Endothelial cell (in vitro differentiated cells): ENCODE measurements at places on chromosomes 1 and 21.

- peak; percentile 56 for DNase-seq
Observed at GRCh38 chr1:13813398-13814012, 113.5 kb downstream of the PRDM2 start.

DNA sequence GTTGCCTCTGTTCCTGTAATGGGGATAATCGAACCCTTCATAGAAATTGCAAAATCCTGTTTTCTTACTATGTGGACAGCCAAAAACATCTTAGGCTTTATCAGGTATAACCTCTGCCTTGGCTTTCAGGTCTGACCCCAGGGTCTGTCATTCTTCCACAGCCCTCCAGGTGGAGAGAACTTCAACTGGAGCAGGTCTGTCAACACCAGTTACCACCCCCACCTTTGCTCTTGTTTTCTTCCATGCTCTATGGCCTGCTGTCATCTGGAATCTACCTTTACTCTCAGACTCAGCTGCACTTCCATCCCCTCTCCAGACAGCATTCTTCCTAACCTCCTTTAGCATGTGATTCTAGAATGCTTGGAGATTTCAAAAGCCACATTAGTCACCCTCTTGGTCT, 10.4 kb upstream of the GJA9 start:
- DNase-seq: no peak

DNA sequence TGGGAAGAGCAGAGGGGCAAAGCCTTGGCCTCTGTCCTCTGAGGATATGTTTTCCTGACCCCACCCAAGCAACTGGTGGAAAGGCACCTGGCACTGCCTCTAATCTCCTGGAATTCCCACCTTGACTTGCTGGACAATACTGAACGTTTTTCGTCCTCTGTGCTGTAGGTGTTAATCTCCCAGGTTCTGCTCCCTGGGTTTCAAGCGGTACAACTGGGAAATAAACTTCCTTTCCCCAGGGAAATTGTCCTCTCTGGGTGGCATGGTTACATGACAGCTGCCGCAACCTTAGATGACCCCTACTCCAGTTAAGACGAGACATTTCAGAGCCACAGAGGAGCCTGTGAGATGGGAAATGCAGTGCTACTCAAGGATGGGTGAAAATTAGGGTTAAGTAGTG, 57.3 kb upstream of the BCAR3 start:
- DNase-seq: no peak

DNA sequence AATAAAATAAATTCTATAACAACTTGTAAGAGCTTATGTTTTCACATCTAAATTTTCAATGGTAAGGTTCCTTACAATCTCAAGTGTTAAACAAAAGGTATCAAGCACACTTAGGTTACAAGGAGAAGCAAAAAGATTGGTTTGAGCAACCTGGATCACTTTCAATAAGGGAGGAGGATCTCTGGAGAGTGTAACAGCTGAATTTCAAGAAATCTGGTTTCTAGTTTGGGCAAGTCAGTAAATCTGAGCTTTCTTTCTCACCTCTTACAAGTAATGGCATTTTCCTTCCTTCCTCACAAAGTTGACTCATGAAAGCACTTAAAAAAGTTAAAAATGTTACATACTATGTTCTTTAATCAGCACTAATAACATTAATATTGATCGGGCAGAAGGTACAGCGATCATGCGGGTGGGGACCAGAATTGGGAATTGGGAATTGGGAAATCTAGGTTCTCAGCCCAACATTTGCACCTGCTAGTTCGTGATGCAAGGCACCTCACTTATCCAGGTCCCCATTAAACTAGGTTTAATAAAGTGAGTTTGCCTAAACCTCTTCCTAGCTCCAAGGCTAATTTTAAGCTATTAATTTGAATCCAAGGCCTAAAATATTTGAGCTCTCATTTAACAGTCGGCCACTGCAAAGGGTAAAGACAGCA, 3.1 kb downstream of the NUCKS1 start:
- no peak for DNase-seq

- DNase-seq: no peak
Observed at GRCh38 chr1:226420897-226421296, 13.0 kb upstream of the PARP1 start.
